ENCODE measurements at places on chromosomes 6 and 20.

- DNase-seq: no peak
These were observed 710.4 kb downstream of the EPHA7 start for GRCh38 chr6:92708945-92709344.

GRCh38 chr6:79334674-79335073, 100.2 kb upstream of the HMGN3 start:
- DNase-seq: no peak

DNA sequence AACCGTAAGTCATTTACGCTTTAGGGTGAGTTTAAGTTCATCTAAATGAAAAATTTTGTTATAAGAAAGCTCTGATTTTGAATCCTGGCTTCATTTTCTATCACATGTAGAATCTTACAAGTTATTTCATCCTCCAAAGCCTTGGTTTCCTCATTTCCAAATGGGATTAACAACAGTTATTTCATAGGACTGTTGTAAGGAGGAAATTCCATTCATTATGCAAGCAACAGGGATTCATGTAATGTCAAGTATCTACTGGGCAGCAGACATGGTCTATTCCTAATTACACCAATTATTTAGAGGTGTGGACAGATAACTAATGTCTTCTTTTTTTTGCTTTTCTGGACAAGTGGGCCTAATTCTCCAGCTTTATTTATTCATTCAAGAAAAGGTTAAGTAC, 154.0 kb downstream of the PDSS2 start:
- DNase-seq: no peak

DNA sequence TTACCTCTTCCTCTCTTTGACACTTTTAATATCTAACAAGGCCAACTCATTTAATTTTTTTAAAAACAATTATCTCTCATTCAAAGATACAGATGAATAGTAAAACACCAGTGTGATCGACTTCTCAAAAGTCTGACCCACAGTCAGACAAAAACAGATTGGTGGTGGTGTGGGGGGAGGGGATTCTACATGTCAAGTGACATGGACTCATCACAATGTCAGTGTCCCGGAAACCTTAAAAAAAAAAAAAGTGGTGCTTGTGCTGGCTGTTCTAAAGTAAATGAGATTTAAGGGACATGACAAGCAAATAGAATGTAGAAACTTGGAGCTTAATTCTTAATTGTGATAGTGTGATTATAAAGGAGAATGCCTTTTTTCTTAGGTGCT, 16.3 kb upstream of the RFPL4B start:
- DNase-seq: no peak

DNA sequence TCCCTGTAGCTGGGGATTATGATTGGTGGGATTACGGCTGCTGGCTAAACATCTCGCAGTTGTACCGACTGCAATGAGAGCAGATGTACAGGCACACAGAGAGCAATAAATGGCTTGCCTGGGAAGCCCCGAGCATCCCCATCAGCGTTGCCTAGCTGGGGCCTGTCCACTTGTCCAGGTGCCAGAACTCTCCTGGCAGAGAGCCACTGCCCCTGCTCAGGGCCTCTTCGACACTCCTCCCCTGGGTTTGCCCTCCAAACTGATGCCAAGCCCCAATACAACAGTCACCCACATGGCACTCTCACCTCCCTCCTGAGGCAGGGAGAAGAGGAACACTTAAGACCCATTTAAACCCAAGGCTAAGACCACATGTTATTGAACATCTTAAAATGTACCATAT, 715.1 kb downstream of the PTPRT start:
- DNase-seq: no peak

DNA sequence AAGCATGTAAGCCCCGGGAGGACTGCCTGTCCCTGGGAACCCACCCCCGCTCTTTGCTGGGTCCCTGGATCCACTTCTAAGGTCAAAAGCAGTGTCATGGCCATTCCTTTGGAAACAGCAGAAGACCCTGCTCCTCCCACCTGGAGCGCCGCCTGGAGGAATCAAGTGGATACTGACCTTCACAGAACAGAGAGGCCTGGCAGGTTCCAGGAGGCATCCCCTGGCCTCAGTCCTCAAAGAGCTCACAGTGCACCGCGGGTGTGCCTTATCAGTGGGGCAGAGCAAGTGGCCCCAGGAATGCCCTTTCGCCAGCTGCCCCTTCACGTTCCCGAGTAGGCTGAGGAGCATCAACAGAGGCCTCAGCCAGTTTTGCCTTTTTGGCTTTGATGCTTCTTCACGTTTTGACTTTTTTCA, 11.1 kb upstream of the SLC4A11 start:
- no peak for DNase-seq

GRCh38 chr20:10565922-10566897, 107.6 kb downstream of the JAG1 start:
- DNase-seq: no peak

GRCh38 chr6:43838276-43839036, 68.4 kb downstream of the VEGFA start:
- DNase-seq: no peak

DNA sequence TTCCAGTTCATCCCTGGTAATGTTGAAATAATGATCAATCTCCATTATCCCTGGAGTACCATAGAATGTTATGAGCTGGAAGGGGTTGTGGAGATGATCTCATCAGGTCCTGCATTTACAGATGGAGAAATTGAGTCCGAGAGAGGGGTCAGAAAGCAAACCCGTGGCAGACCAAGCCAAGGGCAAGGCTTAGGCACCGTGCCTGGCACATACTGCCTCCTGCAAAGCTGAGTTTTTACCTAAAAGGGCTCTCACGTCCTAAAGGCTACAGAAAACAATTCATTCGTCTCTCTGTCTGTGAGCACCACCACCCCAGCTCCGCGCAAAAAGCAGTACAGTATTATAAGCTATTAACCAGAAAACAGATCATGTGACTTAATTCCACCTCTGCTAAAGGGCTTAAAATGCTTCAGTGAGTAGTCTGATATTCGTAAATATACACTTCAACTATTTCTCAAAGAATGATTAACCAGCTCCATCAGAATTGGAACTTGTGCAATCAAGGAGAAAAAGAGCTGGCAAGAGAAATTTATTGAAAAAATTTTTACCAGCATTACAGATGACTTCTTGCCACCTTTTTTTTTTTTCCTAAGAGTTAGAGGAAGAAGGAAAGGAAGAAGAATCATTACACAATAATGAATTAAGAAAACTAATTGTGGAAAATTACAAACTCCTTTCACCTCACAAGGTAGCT, 3.4 kb upstream of the PARD6B start:
- no peak for DNase-seq

GRCh38 chr20:62461834-62462233, 14.0 kb downstream of the GATA5 start:
- DNase-seq: no peak

GRCh38 chr6:161631676-161632194, 357.9 kb upstream of the AGPAT4 start:
- no peak for DNase-seq

DNA sequence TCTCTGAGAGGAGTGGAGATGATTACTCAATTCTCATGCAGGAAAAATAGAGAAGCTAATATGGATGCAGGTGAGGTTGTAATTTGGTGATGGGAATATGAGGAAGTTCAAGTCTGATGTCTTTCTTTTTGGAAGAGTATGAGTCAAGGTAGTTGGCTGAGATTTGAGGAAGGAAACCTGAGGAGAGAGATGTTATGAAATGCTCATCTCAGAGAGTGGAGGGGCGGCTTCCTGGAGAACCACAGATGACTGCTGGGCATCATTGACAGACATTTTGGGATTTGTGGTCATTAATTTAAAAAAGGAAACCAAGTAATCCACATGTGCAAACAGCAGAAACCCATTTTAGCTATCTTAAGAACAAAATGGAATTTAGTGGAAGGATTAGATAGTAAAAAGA, 72.5 kb upstream of the UST start:
- DNase-seq: no peak

- no peak for DNase-seq
These were observed 32.9 kb upstream of the TENT5A start for GRCh38 chr6:81785377-81785776.

- no peak for DNase-seq
These were observed 7.3 kb downstream of the PTGIS start for GRCh38 chr20:49560646-49561045.

DNA sequence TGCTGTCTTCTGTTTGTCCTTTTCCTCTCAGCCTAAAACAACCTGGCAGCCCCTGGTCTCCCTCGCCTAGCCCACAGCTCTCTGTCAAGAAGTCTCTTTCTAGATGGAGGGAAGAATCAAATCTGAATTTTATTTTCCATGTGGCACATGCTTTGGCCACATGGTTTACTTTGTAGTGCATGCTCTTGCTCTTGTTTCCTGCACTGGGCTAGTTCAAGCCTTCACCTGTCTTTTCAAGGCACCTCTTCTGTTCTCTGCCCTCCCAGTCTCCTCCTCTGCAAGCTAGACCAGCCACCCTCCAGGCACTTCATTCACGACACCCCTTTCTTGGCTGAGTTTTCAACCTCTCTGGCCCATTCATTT, 7.6 kb downstream of the PPP1R14C start:
- DNase-seq: no peak

DNA sequence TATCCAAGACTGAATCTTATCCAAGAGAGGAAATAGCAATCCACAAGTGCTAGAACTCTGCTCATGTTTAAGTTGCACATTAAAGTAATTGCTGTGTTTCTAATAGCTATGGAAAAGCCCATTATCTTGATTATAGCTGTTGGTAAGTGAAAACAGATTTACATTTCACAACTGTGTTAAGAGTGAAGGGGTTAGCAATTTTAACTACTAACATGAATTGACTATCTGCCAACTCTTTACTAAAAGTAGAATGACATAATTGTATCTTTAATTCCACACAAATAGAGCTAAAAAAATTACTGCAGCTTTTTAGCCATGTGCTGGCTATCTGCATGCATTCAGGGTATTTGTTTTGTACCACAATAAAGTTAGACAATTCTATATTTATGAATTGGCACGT, 277.9 kb upstream of the IRAK1BP1 start:
- DNase-seq: no peak
